Stimulated activated CD4-positive, alpha-beta T cell treated with anti-CD3 and anti-CD28 coated beads, Interleukin-1b, Interleukin-23, amount 100 ng/mL, for 1 hour (primary cell): ENCODE measurements at places on chromosomes 1 and 21.
A peak's percentile ranks its signal among the peaks of the same experiment; 100 is the strongest.

DNA sequence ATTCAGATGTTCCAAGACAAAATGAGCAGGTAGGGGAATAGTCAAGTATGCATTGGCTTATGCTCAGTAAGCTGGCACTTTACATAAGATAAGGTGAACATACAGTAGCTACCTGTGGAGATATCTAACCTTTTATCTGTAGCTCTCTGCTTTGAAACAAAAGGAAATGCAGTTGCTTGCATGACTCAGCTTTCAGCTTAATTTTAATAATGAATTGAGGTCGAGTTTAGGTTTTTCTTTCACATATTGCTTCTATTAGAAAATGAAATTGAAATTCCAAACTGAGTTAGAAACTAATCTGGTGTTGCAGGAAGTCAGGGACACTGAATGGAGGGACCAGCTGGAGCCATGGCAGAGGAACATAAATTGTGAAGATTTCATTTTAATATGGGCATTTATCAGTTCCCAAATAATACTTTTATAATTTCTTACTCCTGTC, 8.3 kb downstream of the FRRS1 start:
- no peak for DNase-seq

- DNase-seq, result no peak
Measured at GRCh38 chr1:54601730-54602129, 21.6 kb downstream of the FAM151A start.

DNA sequence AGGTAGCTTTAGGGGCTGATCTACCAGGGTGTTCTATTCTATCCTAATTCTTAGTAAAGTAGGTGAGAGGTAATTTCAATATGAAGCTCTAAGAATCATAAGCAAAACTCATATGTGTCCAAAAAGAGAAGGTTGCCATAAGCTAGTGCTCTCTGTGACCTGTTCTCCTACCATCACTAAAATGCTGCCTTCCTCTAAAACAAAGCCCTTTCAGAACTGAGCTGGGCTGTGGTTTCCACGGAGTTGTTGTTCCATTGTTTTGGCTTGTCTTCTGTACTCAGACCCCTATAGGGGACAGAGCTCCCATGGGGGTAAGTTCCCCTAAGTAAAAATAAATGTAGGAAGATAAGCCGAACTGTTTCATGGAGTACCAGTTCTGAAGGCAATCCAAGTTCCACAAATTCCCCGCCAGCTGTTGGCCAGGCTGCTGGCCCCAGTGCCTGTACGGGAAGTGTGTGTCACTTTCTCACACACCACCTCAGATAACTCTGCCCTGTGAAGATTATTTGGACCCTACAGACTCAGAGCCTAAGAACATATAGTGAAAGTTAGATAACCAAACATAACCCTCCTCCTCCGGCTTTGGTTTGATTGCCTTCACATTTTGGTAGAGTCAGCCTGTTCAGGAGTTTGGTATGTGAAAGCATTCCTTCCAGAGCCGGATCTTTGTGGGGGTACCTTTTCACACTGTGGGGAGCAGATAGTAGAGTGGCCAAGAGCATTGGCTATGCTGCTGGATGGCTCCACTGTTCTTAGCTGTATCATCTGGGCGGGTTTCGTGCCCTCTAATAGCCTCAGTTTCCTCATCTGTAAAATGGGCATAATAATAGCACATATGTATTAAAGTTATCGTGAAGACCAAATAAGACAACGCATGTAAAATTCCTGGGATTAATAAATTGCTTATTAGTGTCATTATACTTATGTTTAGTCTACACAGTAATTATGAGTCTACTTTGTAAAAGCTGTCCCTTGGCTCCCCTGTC, 10.8 kb downstream of the DPT start:
- no peak for DNase-seq

- peak; percentile 14 for DNase-seq
Measured at GRCh38 chr1:13813398-13814012, 113.5 kb downstream of the PRDM2 start.

DNA sequence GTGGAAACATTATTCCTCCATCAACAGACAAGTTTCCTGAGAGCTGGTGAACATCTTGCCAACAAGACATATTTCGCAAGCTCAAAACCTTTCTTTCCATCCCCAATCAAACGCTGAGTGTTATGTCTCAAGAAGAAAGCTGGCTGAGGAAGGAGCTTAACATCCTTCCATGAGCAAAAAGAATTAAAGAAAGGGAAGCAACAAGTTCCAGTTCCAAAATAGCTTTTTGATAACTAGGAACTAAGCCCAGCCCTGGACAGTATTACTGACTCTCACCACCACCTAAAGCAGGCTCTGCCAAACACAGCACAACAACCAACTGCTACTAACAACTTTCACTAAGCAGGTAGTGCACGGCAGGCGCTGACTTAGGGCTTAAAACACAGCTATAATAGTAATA, 50.2 kb downstream of the CAPZB start:
- no peak for DNase-seq

DNA sequence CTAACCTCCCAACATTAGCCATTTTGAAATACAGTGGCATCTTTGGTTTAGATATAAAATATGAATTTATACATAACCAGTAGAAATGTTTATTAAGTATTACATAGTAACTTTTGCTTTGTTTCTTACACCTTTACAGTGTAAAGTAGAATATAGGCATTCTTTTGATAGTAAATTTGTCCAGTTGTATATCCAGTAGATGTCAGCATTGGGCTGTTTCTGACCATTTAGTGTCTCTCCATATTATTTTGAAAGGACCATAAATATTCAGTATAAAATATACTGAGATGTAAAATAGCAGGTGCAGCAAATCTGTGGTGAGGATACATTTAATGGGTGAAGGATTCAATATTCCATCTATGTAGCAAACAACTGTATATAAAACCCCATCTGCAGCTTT, 115.8 kb upstream of the ZRANB2 start:
- DNase-seq, result no peak

GRCh38 chr1:182972231-182972630, 19.3 kb upstream of the SHCBP1L start:
- no peak for DNase-seq

DNA sequence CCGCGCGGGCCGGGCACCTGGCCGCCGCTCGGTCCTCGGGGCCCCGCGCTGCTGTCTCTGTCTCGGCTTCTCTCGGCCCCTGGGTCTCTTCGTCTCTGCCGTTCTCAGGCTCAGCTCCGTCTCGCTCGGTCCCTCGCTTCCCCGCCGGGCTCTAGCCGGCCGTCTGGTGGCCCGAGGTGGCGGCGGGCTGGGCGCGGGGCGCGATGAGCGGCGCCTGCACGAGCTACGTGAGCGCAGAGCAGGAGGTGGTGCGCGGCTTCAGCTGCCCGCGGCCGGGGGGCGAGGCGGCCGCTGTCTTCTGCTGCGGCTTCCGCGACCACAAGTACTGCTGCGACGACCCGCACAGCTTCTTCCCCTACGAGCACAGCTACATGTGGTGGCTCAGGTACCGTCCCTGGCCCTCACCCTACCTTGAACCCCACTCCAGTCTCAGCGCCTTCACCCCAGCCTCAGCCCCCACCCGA, 355 bp downstream of the SHISAL2A start:
- DNase-seq, result no peak

DNA sequence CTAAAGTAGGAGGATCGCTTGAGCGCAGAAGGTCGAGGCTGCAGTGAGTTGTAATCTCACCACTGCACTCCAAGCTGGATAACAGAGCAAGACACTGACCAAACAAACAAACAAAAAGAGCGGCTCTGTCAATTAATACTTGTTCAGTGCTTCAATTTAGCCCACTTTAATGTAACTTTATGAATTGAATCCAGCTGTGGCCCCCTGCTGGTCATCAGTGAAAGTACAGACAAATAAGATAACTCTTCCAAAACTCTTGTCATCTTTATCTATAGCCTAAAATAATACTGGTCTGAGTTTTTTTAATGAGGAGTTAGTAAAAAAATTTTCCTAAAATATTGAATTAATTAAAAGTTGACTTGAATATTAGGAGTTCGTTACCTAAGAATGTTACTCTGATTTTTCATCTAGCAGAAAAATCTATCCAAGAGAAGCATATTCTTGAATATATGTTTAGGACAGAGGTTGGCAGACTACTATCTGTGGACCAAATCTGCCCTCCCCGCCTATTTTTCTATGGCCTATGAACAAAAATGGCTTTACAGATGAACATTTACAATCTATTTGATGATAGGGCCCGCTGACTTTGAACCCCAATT, 26.1 kb downstream of the ATP5PF start:
- no peak for DNase-seq

DNA sequence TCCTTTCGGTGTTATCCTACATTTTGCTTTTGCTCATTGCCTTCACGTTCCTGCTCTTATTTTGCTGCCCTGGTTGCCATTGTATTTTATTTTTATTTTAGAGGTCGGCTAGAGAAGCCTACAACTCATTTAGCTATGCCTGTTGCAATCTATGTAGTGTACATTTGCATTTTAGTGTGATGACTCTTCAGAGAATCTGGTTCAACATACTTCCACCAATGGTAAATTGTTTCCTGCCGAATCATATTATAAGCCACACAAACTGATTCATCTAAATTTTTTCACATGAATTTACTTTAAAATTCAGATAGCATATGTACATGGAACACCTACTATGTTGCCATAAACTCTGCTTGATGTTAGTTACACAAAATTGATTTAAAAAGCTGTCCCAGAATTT, 1596.9 kb downstream of the PLA2G4A start:
- no peak for DNase-seq

DNA sequence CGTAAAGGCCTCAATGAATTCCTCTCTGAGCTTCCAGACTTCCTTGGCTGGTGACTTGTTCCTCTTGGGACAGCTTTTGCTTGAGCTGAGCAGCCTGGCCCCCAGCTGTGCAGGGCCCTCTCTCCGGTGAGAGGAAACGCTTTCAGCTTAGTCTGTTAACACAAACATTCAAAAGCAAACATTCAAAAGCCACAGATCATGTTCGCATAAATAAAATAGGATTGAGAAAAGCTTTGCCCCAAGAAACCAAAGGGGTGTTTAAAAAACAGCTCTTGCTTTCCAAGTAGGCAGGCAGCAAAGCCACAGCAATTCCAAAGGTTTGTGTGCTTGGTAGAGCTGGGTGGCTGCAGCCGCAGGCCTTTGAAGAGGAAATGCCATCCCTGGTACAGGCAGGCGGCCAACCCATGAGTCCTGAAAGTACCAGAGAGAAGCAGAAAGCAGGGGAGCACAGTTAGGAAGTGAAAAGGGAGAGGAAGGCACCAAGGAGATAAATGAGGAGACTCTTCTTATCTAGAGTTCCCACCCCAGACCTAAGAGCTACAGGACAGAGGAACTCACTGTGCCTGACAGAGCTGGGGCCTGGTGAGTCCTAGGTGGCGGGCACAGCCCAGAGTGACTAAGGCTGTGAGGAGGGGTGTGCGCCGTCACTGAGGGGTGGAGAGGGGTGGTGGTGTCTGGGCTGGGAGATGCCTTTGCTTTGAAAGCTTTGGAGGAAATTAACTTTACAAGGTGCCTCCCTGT, 48.4 kb downstream of the CCN1 start:
- DNase-seq, result no peak

- no peak for DNase-seq
Measured at GRCh38 chr1:208209286-208209685, 34.9 kb downstream of the PLXNA2 start.

DNA sequence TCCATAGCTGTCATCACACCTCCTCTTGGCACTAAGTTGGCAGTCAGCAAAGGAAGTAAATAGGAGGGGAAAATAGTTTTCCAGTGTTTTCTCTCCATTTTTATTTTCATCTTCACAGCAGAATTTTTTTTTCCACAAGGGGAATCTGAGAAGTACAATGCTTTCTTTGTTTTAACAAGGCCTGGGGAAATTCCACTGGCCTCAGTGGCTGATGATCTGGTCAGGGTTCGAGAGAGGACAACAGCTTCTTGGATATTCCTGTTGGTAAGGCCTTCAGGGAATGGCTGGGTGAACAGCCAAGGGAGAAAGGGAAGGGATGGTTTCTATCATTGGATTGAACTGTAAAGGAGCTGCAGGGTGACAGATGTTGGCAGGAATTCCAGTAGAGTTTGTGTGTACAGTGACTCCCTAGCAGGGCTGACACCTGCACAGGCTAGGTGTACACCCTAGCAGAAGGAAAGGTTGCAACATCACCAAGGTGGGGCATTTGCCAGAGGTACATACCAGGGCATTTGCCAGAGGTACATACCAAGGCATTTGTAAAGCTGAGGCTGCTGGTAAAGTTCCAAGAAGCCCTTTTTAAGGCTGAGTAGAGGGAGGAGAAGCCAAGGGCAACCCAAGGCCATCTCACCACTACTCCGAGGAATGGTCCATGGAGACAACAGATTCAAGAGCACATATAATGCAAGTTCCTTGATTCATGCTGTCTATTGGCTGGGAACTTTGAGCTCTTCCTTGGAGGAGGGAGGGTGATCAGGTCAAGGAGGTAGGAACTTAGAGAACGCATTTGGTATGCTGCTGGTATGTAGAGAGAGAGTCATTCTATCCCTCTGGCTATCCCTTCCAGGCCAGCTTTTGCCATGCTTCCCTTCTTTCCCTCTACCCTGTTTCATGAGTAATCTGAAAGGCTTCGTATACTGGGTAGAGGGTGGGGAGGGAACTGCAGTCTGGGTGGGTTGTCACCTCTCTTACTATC, 3.1 kb downstream of the GJA5 start:
- no peak for DNase-seq

DNA sequence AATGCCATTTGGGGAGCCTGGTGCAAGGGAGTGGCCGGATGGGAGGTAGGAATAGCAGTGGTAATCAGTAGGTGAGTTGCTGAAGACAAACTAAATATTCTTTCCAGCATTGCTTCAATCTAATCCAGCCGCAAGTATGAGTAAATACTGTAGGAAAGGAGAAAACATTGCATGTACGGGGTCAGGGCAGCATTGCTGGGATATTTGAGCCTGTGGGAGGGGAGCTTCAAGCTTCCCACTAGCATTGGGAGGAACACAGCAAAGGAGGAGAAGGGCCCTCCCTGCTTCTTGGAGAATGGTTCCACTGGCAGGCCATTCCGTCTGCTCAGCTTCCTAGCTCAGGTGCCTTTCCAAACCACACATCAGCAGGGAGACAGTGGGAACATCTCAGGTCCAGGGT, 15.2 kb downstream of the CAPN2 start:
- no peak for DNase-seq

DNA sequence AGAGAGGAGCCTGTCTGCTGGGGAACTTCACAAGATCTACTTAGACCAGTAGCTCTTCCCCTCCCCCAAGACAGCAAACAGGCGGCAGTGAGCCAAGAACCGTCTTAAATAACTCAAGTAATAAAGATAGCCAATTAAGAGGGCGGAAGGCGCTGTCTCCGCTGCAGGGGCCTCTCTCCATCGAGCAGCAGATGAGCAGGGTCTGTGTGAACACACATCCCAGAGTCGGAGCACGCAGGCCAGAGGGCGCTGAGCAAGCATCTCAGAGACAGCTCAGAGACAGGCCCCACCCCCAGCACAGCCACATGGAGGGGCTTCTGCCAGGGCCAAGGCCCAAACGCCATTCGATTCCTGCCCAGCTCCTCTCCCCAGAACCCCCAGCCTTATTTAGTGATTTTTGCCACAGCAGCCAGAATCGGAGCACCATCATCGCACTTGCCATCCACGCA, 11.1 kb downstream of the IFFO2 start:
- no peak for DNase-seq

GRCh38 chr1:1440262-1441001, 4.9 kb downstream of the VWA1 start:
- DNase-seq, result no peak

GRCh38 chr1:13479171-13479856, 34.5 kb downstream of the LRRC38 start:
- DNase-seq, result no peak
